ENCODE measurements at places on chromosomes 5 and 9. TPM values are rescaled to one million over a fixed set of nuclear protein-coding genes. Genes with fewer than 3 reads are reported as not detected.

The ASS1 gene
- total RNA-seq = 81.5 TPM

The GARIN3 gene
- not detected for total RNA-seq

The CDX1 gene
- total RNA-seq = 0.62 TPM

The ANKS6 gene
- 55.8 TPM for total RNA-seq

The TMED7 gene
- total RNA-seq = 58.9 TPM

The PCDH12 gene
- not detected for total RNA-seq

The ASPN gene
- total RNA-seq = not detected

The SLC6A3 gene
- 0.07 TPM for total RNA-seq

The LOX gene
- 0.44 TPM for total RNA-seq

The IL13 gene
- not detected for total RNA-seq

The COL23A1 gene
- 18.0 TPM for total RNA-seq

The PAEP gene
- total RNA-seq = not detected

The SLC4A9 gene
- 0.33 TPM for total RNA-seq

The SELENOP gene
- total RNA-seq = 56.9 TPM

The MCC gene
- total RNA-seq = 23.0 TPM

The SHROOM1 gene
- 4.0 TPM for total RNA-seq

The MOB3B gene
- total RNA-seq = 6.9 TPM

The WDR31 gene
- total RNA-seq = 0.11 TPM

The DNAJC21 gene
- 33.8 TPM for total RNA-seq

The CRB2 gene
- total RNA-seq = 1.7 TPM

The LCN10 gene
- total RNA-seq = 0.76 TPM

The CRAT gene
- total RNA-seq = 13.6 TPM

The GRIN1 gene
- 0.52 TPM for total RNA-seq

The ANKRD18B gene
- total RNA-seq = 14.4 TPM

The GHR gene
- 0.28 TPM for total RNA-seq

The SLC22A4 gene
- 0.17 TPM for total RNA-seq

The ACOT12 gene
- not detected for total RNA-seq

The WDR36 gene
- 52.3 TPM for total RNA-seq

The DOCK2 gene
- total RNA-seq = 3.3 TPM

The SEMA6A gene
- total RNA-seq = 207 TPM

The SH3GL2 gene
- 0.67 TPM for total RNA-seq

The GABRA1 gene
- 1.4 TPM for total RNA-seq

The ARAP3 gene
- total RNA-seq = 23.8 TPM

The ADAMTS6 gene
- 1.3 TPM for total RNA-seq

The AIF1L gene
- 97.2 TPM for total RNA-seq

The BTF3 gene
- 347 TPM for total RNA-seq

The FANCC gene
- 5.8 TPM for total RNA-seq

The ANKDD1B gene
- total RNA-seq = 0.03 TPM

The ADAMTSL2 gene
- 0.70 TPM for total RNA-seq
